NCI-H1694 treated with DMSO at 0.1 percent for 48 hours (cell line): ENCODE measurements at places on chromosomes 2 and 18.

DNA sequence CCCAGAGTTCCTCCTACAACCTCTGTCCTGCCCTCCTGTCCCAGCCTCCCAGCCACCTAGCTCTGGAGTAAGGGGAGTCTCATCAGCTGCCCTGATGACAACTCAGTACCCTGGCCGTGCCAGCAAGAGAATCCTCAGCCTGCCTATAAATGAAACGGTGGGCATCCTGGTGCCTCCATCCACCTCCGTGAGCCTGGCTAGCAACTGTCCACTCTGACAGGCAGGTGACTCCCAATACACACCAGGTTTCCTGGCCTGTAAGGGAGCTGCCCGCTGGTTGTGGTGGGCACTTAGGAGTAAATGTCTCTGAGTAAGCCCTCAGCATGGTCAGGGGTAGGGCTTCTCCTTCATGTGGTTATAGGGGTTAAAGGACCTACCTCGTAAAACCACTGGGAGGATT is 81.5 kb downstream of the XDH start:
- DNase-seq = no peak

GRCh38 chr18:3219241-3219630 is 532 bp downstream of the MYOM1 start:
- DNase-seq = no peak

GRCh38 chr2:1586251-1586922 is 157.9 kb downstream of the PXDN start:
- no peak for DNase-seq

DNA sequence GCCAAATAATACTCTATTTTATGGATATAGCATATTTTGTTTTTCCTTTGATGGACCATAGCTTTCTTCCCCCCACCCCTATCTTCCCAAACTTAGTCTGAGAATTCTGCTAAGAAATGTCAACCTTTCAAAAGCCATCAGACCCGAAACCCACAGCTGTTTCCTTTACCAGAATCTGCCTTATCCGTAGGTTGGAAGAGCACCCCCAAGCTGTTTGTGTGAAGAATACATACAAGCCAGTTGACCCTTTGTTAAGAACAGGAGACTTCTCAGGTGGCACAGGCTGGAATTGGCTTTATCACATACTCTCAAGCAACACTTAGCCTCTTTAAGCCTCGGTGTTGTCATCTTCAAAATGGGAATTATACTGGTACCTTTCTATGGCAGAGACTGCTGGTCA is 135.1 kb downstream of the ACTR3 start:
- DNase-seq = no peak

- DNase-seq = peak; percentile 74
Observed at GRCh38 chr2:16756831-16757644, 91.4 kb upstream of the CYRIA start.

DNA sequence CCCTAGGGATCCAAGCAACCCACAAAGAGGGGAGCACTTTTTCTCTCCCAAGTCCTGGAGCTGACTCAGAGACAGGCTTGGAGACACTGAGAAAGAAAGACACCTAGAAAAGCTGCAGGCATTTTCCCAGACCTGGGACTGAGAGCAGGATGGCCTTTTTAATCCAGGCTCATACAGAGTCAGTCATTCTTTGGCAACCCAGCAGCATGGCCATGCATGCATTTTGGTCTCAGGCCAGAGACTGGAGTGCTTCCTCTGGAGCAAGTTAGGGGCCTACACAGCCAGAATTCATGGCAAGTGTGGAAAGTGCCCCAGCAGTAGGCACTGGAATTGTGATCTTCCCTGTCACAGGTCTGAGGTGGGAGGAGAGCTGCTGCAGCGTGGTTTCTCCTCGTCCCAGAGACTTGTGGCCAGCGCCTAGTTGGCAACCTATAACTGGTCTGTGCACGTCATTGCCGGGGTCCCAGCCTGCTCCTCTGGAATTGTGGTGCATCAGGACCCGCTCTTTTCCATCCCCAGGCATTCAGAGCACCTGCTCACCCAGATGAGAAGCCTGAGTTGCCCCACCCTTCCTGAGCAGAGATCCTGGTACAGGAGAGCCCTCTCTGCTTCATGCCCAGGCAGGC is 231.9 kb upstream of the RAB6C start:
- DNase-seq = no peak

DNA sequence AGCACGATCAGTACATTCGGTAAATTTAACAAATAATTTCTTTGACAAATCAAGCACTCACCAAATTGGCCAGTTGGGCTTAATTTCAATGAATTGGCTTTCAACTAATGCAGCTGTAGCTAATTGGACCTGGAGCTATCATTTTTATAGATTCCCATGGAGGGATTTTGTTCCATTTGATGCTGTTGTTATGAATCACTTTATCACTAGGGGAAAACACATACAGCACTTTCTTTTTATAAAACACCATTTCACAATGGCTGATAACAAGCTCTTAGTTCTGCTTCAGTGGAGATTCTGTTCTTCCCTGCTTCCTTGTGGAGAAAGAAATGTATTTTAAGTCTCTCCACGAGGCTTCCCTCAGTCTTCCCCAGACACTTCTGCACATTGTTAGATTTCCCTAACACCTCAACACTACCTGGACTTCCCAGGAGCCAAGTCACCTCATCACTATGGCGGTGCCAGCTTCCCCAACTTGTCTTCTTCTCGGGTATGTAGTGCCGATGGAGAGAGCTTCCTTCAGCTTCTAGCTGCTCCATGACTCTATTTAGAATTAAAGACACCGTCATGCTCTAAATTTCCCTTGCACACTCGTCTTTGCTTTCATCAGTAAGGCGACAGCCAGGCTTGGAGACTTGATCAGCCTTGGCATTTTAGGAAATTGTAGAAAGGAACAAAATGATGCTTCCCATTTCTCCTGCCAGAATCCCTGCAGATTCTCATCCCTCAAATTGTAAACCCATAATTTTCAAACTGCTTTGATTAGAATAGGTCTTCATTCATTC is 72.0 kb downstream of the INPP5D start:
- DNase-seq = no peak

GRCh38 chr2:230908092-230908594 is 16.9 kb downstream of the GPR55 start:
- no peak for DNase-seq

- DNase-seq = no peak
Observed at GRCh38 chr2:238120463-238121298, 17.8 kb upstream of the KLHL30 start.

DNA sequence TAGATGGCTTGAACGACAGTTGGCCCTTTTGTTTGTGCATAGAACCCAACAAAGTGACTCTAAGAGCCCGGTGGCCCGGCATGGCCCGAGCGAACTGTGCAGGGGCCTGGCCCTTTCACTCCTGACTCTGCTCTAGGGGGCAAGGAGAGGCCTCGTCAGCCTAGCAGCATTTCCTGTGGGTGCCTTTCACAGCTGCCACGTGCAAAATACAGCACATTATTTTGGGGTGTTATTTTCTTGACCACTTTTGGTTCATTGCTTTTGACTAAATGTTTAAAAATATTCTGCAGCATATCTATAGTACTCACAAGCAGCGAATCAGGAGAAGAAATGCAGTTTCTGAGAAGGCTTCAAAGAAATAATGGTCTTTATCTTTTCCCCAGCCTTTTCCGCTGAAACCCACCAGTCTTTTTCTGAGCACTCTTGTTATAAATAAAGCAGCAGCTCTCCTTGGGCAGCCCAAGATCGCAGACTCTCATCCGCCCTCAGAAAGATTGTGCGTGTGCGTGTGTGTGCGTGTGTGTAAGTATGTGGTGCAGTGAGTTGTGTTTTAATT is 31.3 kb downstream of the DGKD start:
- no peak for DNase-seq

GRCh38 chr2:231182513-231182899 is 15.9 kb upstream of the ARMC9 start:
- no peak for DNase-seq

DNA sequence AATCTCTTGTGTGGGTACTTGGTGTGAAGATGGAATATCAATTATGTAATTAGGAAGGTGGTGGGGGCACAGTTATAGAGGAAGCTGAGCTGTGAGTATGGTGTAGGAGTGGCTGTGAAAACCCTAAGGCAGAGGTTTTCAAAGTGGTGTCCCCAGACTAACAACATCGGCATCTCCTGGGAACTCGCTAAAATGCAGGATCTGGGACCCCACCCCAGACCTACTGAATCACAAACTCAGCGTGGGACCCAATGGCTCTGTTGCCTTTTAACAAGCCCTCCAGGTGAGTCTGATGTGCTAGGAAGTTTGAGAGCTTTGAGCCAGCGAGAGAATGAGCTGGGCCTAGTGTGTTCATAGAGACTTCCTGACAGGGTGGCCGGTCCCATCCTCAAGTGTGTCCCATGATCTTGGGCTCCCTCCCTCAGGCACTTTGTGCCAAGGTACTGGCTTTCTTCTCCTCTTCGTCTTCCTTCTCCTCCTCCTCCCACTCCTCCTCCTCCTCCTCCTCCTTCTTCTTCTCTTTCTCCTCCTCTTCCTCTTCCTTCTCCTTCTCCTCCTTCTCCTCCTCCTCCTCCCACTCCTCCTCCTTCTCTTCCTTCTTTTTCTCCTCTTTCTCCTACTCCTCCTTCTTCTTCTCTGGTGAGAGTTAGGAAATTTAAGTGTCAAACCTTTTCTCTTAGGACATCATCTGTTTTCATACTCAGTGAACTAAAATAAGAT is 86.6 kb downstream of the PDK1 start:
- DNase-seq = no peak

DNA sequence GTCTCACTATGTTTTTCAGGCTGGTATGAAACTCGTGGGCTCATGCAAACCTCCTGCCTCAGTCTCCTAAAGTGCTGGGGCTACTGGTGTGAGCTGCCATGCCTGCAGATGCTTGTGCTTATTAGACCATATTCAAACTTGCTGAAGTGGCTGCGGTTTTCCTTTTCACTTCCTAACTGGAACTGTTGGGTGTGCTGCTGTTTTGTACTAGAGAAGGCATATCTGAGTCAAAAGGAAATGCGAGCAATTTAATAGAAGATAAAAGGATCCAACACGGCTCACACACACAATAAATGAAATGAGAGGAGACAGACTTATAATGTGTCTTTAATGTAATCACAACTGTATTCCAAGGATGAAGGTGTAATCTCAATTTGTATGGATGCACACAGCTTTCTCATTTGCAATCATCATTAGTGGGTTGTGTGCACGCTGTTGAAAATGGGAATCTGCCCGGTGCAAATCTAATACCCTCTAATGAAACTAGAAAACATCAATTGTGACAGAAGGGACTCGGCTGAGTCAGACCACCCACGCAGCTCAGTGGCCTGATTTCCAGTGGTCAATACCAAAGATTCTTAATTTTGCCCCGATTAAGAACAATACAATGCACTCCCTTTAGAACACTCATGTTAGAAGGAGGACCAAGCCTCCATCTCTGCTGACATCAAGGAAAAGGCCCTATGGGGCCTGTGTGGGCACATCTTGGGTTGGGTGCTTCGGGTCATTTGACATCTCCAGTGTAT is 532.7 kb downstream of the TDRD15 start:
- no peak for DNase-seq

DNA sequence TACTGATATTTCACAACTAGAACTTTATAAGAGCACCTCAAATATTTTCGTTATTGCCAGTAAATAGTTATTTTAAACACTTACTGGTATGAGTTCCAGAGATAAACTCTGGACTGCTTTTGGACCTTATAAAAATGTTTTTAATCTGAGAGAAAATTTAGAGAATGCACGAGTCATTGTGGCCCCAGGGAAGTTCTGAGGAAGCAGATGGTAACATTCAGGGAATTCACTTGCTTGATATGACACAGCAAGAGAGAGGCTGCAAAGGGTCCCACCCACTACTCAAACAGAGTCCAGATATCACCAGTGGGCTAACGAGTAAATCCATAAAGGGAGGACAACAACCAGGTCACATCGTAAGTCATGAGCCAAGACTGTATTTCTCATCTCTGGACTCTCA is 526.8 kb downstream of the TDRD15 start:
- DNase-seq = no peak

- no peak for DNase-seq
Observed at GRCh38 chr2:112065486-112065885, 10.4 kb downstream of the TMEM87B start.

GRCh38 chr2:170084820-170085491 is 93.0 kb upstream of the MYO3B start:
- no peak for DNase-seq

DNA sequence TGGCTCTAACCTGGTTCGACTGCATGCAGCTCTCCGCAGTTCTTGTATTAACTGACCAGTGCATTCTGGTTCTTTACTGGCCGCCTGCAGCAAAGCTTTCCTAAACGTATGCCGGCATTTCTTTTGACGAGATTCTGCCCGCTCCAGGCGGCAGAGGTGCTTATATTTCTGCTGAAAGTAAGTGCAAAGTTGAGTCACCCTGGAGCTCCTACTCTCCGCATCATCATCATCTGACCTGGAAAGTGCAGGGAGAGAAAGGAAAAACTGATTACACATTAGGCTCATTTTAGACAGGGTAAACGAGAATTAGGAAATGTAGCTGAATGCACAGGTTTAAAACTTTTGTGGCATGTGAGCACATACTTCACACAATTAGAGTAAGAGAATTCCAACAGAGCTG is 57.9 kb downstream of the INO80D start:
- no peak for DNase-seq

DNA sequence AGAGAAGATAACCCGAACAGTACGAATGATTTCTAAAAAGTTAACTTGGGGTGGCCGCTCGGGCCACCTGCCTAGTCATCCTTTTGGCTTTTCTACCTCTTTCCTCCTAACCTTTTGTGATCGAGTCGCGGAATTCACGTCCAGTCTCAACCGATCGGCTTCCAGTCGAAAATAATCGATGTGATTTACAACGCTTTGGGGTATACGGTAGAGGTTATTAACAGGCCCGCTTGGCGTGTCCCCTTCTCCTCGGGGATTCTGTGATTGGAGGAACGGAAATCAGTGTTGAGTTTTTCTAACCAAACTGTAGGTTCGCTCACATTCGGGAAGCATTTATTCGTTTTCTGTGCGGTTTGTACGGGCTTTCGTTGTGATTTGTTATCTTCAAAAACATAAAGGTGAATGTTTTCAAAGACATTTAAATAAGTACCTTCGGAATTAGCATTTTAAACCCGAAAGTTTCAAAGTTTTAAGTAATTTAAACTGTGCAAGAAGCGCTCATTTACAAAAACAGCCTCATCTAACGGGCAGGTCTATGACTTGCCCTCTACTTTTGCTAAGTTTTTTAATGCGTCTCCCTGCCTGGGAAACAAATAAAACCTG is 588 bp upstream of the FOXI3 start:
- peak; percentile 26 for DNase-seq

DNA sequence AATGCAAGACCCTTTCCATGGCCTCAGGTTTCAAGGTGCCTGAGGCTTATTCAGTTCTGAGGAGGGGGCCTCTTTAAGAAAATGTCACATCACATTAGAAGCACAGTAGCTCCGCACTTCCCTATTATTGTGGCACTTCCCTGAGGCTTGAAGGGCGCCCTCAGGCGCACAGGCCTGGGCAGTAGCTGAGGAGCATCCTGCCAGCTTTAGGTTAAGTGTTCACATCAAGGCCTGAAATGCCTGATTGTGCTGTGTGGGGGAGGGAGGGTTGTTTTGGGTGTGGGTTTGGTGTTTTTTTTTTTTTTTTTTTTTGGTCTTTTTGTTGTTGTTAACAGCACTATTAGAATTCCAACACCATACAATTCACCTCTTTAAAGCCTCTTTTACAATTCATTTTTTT is 107.9 kb downstream of the CABLES1 start:
- no peak for DNase-seq
